ENCODE measurements at places on chromosomes 16 and 17. TPM values are rescaled to one million over a fixed set of nuclear protein-coding genes. Genes with fewer than 3 reads are reported as not detected.

Gene ITGAX
- total RNA-seq, result 11.6 TPM

Gene CNTNAP4
- not detected for total RNA-seq

GRCh38 chr16:2715064-2715463, 5.0 kb downstream of the PRSS27 start:
- no peaks in the 10 kb centered on the region for H3K27me3 ChIP-seq
- H3K4me3 ChIP-seq, result no peak overlapping the region
- H3K4me1 ChIP-seq, result peaks cover 22% of the 10 kb centered on the region
- DNase-seq, result no peak

DNA sequence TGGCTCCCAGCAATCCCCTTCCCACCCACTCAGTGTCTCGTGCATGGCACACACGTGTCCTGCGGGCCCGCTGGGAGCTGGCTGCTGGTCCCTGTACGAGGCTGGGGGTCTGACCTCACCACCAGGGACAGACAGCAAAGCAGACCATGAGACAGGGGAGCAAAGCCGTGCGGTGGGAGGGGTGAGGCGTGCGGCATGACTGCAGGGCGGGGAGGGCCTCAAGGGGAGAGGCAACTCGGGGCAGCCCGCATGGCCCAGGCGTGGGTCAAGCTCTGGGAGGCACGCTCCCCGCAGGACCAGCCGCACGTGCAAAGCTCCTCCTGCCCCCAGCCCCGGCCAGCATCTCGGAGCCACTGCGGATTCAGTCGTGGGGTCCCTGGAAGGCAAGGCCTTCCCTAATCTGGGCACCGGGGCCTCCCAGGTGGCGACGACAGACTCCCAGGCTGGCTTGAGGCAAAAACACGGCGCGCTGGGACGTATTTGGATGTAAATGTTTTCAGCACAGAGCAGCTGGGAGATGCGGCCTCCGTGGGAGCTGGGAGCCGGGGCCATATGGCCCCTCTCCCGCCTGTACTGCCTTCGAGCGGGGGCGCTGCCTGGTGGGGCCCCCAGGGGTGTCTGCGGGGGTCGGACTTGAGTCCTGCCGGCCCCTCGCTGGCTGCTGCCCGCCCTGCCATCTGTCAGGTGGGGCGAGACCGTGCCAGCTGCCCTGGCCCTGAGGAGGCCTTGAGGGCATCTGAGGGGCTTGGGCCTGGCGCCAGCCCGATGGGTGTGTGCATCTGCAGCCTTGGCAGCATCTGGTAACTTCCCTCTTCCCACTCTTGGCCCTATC, 12.2 kb upstream of the CBFA2T3 start:
- no peaks in the 10 kb centered on the region for H3K4me1 ChIP-seq
- H3K27me3 ChIP-seq, result no peaks in the 10 kb centered on the region
- no peaks in the 10 kb centered on the region for H3K36me3 ChIP-seq

DNA sequence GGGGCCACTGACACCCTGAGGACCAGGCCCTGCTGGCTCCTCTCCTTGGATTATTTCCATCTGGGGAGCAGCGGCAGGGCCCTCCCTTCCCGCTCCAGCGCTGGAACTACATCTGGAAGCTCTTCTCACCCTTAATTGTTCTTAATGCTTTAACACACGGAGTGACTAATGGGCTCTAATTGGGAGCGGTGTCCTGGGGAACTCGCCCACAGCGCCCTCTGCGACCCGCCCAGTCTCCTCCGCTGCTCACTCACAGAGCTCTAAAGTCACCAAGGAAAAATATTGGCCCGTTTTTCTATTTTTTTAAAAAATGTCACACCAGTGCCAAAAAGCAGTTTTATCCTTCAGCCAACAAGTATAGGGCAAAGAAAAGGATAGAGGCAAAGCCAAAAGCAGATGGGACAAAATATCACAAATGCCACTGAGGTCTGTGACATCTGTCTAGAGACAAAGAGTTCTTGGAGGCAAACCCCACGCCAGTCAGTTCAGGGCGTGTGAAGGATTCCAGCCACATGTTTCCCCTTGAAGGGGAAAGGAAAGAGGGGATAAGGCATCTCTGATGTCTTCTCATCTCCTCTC, 134.7 kb downstream of the RBFOX3 start:
- no peak overlapping the region for H3K4me3 ChIP-seq
- no peaks in the 10 kb centered on the region for H3K4me1 ChIP-seq
- no peak overlapping the region for H3K27ac ChIP-seq
- DNase-seq, result no peak
- no peaks in the 10 kb centered on the region for H3K36me3 ChIP-seq

GRCh38 chr16:52832771-52833170, 219.9 kb downstream of the CHD9NB start:
- H3K27me3 ChIP-seq, result no peaks in the 10 kb centered on the region
- DNase-seq, result no peak
- no peak overlapping the region for H3K27ac ChIP-seq
- no peaks in the 10 kb centered on the region for H3K4me1 ChIP-seq

- no peaks in the 10 kb centered on the region for H3K27me3 ChIP-seq
- DNase-seq, result no peak
- H3K27ac ChIP-seq, result no peak overlapping the region
- H3K36me3 ChIP-seq, result peaks cover 96% of the 10 kb centered on the region
These were observed 30.2 kb downstream of the PLD6 start for GRCh38 chr17:17175917-17176316.

- DNase-seq, result no peak
- H3K4me1 ChIP-seq, result peaks cover 3% of the 10 kb centered on the region
- no peaks in the 10 kb centered on the region for H3K27me3 ChIP-seq
- peaks cover 6% of the 10 kb centered on the region for H3K36me3 ChIP-seq
- no peak overlapping the region for H3K4me3 ChIP-seq
These were observed 135.6 kb downstream of the BANP start for GRCh38 chr16:88086571-88087516.

- no peak overlapping the region for H3K27ac ChIP-seq
- H3K4me3 ChIP-seq, result no peak overlapping the region
- DNase-seq, result no peak
- H3K36me3 ChIP-seq, result no peaks in the 10 kb centered on the region
- H3K4me1 ChIP-seq, result no peaks in the 10 kb centered on the region
These were observed 134.1 kb upstream of the HS3ST3A1 start for GRCh38 chr17:13735861-13736260.

All from heart left ventricle (tissue), 16 donors.